Hepatocyte (in vitro differentiated cells): ENCODE measurements at places on chromosomes 1 and 21. TPM values are rescaled to one million over a fixed set of nuclear protein-coding genes. Genes with fewer than 3 reads are reported as not detected.

- H3K4me3 ChIP-seq = no peak overlapping the region
- H3K27ac ChIP-seq = no peak overlapping the region
- H3K36me3 ChIP-seq = no peaks in the 10 kb centered on the region
- H3K4me1 ChIP-seq = no peaks in the 10 kb centered on the region
- no peaks in the 10 kb centered on the region for H3K27me3 ChIP-seq
These were observed 23.1 kb upstream of the EPB41 start for GRCh38 chr1:28891256-28891655.

TNNT2 gene
- total RNA-seq = 22.3 and 25.9 TPM in 2 replicates

DNA sequence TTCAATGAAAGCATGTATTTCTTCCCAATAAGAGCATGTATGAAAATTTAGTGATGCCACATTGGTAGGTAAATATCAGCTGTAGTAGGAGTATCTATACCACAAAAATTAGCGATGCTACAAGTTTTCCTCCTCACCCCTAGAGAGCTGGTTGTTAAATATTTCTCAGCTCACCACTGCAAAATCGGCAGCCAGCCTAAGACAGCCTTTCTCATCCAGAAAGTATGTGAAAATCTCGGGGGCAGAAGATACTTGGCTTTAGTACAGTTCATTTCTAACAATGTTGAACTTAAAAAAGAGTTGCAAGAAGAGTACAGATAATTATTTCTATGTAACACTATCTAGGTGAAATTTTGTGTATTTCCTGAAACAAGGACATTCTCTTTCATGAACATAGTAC is 235.4 kb downstream of the TPR start:
- no peaks in the 10 kb centered on the region for H3K27me3 ChIP-seq
- H3K27ac ChIP-seq = no peak overlapping the region
- no peaks in the 10 kb centered on the region for H3K36me3 ChIP-seq
- no peaks in the 10 kb centered on the region for H3K4me1 ChIP-seq
- DNase-seq = no peak
- H3K4me3 ChIP-seq = no peak overlapping the region

- peaks cover 28% of the 10 kb centered on the region for H3K4me1 ChIP-seq
- H3K36me3 ChIP-seq = no peaks in the 10 kb centered on the region
- H3K4me3 ChIP-seq = no peak overlapping the region
These were observed 4.1 kb downstream of the SH3BGRL3 start for GRCh38 chr1:26283871-26284596.

GRCh38 chr1:3676581-3677470 is 24.5 kb downstream of the TP73 start:
- no peak for DNase-seq
- no peaks in the 10 kb centered on the region for H3K36me3 ChIP-seq
- H3K27ac ChIP-seq = no peak overlapping the region
- H3K4me1 ChIP-seq = no peaks in the 10 kb centered on the region
- H3K27me3 ChIP-seq = no peaks in the 10 kb centered on the region

CBR3 gene
- 0.12 and 1.7 TPM in 2 replicates for total RNA-seq

GRCh38 chr1:85148524-85149250 is 52.1 kb downstream of the SYDE2 start:
- H3K4me3 ChIP-seq = no peak overlapping the region
- H3K36me3 ChIP-seq = no peaks in the 10 kb centered on the region
- no peaks in the 10 kb centered on the region for H3K4me1 ChIP-seq
